ENCODE measurements at places on chromosomes 2 and 18. TPM values are rescaled to one million over a fixed set of nuclear protein-coding genes. Genes with fewer than 3 reads are reported as not detected.

GRCh38 chr2:166762746-166763145 lies 125.5 kb upstream of the XIRP2 start:
- DNase-seq, result no peak
- H3K4me3 ChIP-seq, result no peak overlapping the region
- no peak overlapping the region for H3K27ac ChIP-seq

DNA sequence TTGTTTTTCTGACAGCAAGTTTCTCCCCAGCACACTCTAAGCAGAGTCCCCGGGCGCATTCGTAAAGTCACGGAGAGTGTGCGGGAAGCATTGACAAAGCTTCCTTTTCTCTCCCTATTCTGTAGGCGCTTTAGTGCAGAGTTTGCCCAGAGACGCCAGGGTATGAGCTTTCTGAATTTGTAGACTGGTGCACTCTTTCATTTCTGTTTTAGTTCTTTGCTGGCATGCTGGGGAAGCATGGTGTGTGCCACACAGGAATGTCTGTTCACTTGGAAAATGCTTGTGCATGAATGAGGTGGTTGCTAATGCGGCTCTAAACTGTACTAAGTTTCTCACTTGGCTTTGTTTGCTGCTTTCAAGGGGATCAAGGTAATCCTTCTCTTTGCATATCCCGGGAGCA lies 102.6 kb downstream of the RTN4 start:
- H3K27ac ChIP-seq, result no peak overlapping the region
- no peak overlapping the region for H3K4me3 ChIP-seq
- H3K4me1 ChIP-seq, result peaks cover 5% of the 10 kb centered on the region
- H3K36me3 ChIP-seq, result no peaks in the 10 kb centered on the region

DNA sequence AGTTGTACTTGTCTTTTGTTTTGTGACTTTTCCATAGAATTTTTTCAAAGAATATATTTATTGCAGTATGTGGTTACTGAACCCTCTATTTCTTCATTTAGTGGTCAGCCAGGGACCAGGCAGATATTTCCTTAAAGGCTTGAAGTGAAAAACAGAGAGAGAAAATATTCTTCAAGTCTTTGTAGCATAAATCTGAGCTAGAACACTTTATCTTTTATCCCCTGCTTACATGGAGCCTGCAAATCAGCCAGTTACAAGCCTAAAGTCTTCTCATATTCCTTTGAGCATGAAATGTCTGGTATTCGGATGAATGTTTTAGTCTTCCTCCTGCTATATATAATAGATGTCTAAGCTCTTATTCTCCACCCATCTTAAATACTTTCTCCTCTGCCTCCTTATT lies 1557.5 kb upstream of the ACVR2A start:
- no peak overlapping the region for H3K27ac ChIP-seq
- no peaks in the 10 kb centered on the region for H3K36me3 ChIP-seq

DNA sequence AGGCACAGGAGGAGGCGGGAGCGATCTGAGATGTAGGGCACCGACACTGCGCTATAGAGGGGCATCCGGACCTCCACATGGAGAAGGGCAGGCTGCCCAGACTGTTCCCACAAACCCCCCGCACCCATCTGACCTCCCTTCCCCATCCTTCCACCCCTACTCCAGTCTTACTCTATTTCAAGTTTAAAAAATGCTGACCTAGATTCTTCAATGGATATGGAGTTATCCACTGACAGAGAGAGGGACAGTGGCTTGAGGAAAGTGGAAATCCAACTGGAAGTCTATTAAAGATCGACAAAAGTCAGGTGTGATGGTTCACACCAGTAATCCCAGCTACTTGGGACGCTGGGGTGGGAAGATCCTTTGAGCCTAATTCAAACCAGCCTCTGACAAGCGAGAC lies 5.1 kb upstream of the DGUOK start:
- peaks cover 3% of the 10 kb centered on the region for H3K36me3 ChIP-seq
- peaks cover 48% of the 10 kb centered on the region for H3K4me1 ChIP-seq
- DNase-seq, result no peak
- no peak overlapping the region for H3K27ac ChIP-seq
- no peak overlapping the region for H3K4me3 ChIP-seq

- H3K27ac ChIP-seq, result no peak overlapping the region
- no peak overlapping the region for H3K4me3 ChIP-seq
- peaks cover 11% of the 10 kb centered on the region for H3K4me1 ChIP-seq
- H3K27me3 ChIP-seq, result no peaks in the 10 kb centered on the region
- H3K36me3 ChIP-seq, result peaks cover 63% of the 10 kb centered on the region
Observed at GRCh38 chr2:143717053-143717452, 587.8 kb downstream of the ARHGAP15 start.

Gene EIF2AK3
- total RNA-seq, result 18.4 TPM

Gene CCL20
- total RNA-seq, result not detected

Gene DNMT3A
- total RNA-seq, result 76.4 TPM

Gene MOGAT1
- total RNA-seq, result not detected

Gene SLC16A14
- total RNA-seq, result 0.61 TPM

Measured in activated CD8-positive, alpha-beta T cell treated with anti-CD3 and anti-CD28 coated beads, Interleukin-2, amount 10 ng/mL, durations not matched to agents 7 days and 5 days (primary cell).